ENCODE measurements at places on chromosomes 12 and 14. TPM values are rescaled to one million over a fixed set of nuclear protein-coding genes. Genes with fewer than 3 reads are reported as not detected.

Gene AKAP5
- 0.35 TPM for total RNA-seq

Gene MUCL1
- total RNA-seq: not detected

Gene ZFYVE26
- 5.5 TPM for total RNA-seq

Gene IGFBP6
- 242 TPM for total RNA-seq

Gene KLRF2
- total RNA-seq: not detected

Gene SPIC
- not detected for total RNA-seq

Gene LRRK2
- 1.7 TPM for total RNA-seq

Gene RFLNA
- not detected for total RNA-seq

Gene PRB2
- not detected for total RNA-seq

Gene RBP5
- total RNA-seq: not detected

Gene GALNT4
- total RNA-seq: 14.0 TPM

Gene THAP2
- total RNA-seq: 5.1 TPM

Gene TMEM233
- 0.03 TPM for total RNA-seq

Gene CMTM5
- total RNA-seq: not detected

Gene KCNA5
- not detected for total RNA-seq

Gene CLEC4D
- total RNA-seq: not detected

Data from A549 treated with Hydrocortisone at 1 μM for 4 hours (cell line).